ENCODE measurements at places on chromosomes 7 and 10. TPM values are rescaled to one million over a fixed set of nuclear protein-coding genes. Genes with fewer than 3 reads are reported as not detected.

GRCh38 chr7:42233171-42233570, 3.8 kb downstream of the GLI3 start:
- no peak overlapping the region for H3K27ac ChIP-seq
- no peak overlapping the region for H3K4me3 ChIP-seq
- H3K36me3 ChIP-seq: no peaks in the 10 kb centered on the region
- H3K27me3 ChIP-seq: peaks cover 38% of the 10 kb centered on the region
- H3K4me1 ChIP-seq: peaks cover 11% of the 10 kb centered on the region
- DNase-seq: no peak

TMEM176A gene
- polyA plus RNA-seq: 0.24 TPM

ABHD11 gene
- 17.2 TPM for polyA plus RNA-seq

DNA sequence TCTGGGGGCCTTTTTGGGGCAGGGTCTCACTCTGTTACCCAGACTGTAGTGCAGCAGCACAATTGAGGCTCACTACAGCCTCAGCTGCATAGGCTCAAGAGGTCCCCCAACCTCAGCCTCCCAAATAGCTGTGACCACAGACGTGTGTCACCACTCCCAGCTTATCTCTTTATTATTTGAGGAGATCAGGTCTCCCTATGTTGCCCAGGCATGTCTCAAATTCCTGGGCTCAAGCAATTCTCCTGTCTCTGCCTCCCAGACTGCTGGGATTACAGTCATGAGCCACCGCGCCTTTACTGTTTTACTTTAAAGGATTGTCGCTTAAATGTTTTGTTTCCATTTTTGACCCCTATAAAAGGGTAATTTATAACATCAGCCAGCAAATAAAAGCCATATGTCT, 502.6 kb upstream of the AUTS2 start:
- H3K4me3 ChIP-seq: no peak overlapping the region
- no peak for DNase-seq
- no peak overlapping the region for H3K27ac ChIP-seq
- no peaks in the 10 kb centered on the region for H3K4me1 ChIP-seq
- no peaks in the 10 kb centered on the region for H3K27me3 ChIP-seq

POM121C gene
- polyA plus RNA-seq: 10.0 TPM

- H3K27me3 ChIP-seq: no peaks in the 10 kb centered on the region
- H3K36me3 ChIP-seq: no peaks in the 10 kb centered on the region
- H3K27ac ChIP-seq: no peak overlapping the region
- H3K4me1 ChIP-seq: no peaks in the 10 kb centered on the region
- DNase-seq: no peak
Observed at GRCh38 chr7:154484406-154484805, 432.2 kb downstream of the DPP6 start.

SPDYE18 gene
- polyA plus RNA-seq: not detected

DNA sequence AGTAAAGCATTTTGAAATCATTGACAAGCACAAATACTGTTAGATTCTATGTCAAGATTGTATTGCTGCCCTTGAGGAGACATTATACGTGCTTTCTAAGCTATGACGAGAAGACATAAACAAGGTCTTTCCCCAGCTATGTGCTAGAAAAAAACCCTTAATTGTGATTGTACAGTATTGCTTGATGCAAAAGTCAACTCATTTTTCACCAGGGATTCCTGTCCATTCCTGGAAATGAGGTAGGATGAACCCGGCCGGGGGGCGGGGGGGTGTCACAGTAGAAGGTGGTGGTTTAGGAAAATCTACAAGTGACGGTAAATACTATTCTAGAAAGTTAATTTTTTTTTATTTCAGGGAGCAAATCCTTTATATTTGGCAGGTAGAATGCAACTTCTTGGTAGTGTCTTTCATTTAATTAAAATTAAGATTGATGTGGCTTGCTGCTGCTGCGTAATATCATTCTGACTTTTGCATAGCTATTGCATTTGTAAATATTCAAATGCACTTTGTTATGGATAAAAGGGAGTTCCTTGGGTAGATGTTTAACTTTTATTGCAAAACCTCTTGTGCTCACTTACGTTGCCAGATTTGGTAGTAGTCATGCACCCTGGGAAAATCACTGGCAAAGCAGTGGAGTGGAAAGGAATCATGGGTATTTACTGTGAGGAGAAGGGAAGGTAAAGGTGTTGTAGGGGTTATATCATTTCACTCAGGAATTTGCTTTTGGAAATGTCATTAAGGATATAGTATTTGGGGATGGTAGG, 164.4 kb upstream of the PRPS1L1 start:
- no peak for DNase-seq
- no peaks in the 10 kb centered on the region for H3K27me3 ChIP-seq
- H3K36me3 ChIP-seq: no peaks in the 10 kb centered on the region
- no peak overlapping the region for H3K4me3 ChIP-seq
- H3K4me1 ChIP-seq: no peaks in the 10 kb centered on the region
- H3K27ac ChIP-seq: no peak overlapping the region
